ENCODE measurements at places on chromosomes 1 and 21.
A peak's percentile ranks its signal among the peaks of the same experiment; 100 is the strongest.

DNA sequence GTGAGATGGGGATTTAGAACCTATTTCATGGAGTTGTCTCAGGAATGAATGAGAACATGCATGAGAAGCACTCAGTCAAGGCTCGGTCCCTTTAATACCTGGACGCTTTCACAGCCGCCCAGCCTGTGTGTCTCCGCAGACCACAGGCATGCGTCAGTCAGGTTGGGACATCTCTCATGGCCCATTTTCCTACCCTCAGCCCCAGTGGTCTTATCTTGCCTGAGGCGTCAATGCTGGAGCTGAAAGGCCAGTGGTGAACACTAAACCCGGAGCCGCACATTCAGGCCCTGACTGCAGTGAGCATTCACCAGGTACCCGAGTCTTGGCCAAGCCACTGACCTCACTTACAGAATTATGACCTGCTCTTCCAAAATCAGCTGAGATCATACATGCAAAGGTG is 263.2 kb upstream of the RAB4A start:
- DNase-seq: no peak

DNA sequence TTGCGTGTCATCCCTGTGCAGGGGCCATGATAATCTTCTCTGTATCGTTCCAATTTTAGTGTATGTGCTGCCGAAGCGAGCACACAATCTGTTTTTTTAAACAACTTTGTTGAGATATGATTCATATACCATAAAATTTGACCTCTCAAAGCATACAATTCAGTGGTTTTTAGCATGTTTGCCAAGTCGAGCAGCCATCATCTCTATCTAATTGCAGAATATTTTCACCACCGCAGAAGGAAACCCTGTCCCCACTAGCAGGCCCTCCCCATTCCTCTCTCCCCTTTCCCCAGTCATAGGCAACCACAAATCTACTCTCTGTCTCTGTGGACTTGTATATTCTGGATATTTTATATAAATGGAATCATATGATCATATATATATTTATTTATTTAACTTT is 78.7 kb upstream of the TINAGL1 start:
- DNase-seq: no peak

DNA sequence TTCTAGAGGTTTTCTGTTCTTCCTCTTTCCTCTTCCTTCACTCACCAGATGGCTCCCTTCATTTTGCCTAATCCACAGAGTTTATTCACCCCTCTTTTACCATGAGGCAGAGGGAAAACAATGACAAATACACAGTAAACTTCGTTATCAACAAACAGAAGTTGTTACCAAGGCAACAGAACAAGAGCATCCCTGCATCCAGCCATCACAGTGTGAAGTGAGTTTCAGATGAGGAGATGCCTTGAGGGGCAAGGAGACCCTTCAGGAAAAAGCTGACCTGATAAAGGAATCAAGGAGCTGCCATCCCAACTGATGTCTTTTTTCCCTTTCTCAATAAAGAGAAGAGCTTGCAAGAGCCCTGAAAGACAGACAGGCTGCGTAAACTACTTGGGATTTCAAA is 195.3 kb downstream of the BRINP2 start:
- no peak for DNase-seq

DNA sequence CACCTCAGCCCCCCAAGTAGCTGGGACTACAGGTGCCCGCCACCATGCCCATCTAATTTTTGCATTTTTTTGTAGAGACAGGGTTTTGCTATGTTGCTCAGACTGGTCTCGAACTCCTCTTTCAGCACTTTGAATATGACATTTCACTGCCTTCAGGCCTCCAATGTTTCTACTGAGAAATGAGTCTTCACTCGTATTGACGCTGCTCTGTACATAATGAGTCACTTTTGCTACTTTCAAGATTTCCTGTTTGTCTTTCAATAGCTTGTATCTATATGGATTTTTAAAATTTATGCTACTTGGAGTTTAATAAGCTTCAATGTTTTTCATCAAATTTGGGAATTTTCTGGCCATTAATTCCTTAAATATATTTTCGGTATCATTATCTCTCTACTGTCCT is 64.7 kb downstream of the GORAB start:
- no peak for DNase-seq

GRCh38 chr1:61640531-61641530 is 84.1 kb downstream of the TM2D1 start:
- peak; percentile 65 for DNase-seq

GRCh38 chr21:33151941-33152731 is 77.6 kb upstream of the IFNAR2 start:
- DNase-seq: no peak

GRCh38 chr1:233182587-233182986 is 112.9 kb downstream of the PCNX2 start:
- DNase-seq: no peak

GRCh38 chr1:198497326-198498102 is 43.0 kb downstream of the ATP6V1G3 start:
- DNase-seq: no peak

DNA sequence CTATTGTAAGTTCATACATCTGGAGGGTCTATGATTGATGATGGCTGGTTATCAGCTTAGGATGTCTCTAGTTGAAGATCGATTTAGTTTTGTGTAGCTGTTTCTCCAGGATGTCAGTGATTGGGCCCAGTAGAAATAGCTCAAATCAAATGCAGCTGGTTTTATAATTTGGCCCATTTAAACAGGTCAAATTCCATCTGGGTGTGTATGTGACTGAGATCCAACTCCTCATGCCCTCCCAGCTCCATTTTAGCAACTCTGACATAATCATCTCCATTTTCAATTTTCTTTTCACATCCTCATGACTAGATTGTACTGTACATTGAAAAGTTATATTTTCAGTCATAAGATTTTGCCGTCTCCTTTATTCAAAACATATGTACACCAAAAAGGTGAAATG is 99.2 kb downstream of the TPR start:
- DNase-seq: no peak

- no peak for DNase-seq
Observed at GRCh38 chr21:46099476-46099875, 1.6 kb downstream of the COL6A2 start.

- no peak for DNase-seq
Observed at GRCh38 chr1:221430152-221430960, 311.5 kb downstream of the DUSP10 start.

GRCh38 chr1:47751193-47751592 is 246.0 kb downstream of the TRABD2B start:
- DNase-seq: no peak

DNA sequence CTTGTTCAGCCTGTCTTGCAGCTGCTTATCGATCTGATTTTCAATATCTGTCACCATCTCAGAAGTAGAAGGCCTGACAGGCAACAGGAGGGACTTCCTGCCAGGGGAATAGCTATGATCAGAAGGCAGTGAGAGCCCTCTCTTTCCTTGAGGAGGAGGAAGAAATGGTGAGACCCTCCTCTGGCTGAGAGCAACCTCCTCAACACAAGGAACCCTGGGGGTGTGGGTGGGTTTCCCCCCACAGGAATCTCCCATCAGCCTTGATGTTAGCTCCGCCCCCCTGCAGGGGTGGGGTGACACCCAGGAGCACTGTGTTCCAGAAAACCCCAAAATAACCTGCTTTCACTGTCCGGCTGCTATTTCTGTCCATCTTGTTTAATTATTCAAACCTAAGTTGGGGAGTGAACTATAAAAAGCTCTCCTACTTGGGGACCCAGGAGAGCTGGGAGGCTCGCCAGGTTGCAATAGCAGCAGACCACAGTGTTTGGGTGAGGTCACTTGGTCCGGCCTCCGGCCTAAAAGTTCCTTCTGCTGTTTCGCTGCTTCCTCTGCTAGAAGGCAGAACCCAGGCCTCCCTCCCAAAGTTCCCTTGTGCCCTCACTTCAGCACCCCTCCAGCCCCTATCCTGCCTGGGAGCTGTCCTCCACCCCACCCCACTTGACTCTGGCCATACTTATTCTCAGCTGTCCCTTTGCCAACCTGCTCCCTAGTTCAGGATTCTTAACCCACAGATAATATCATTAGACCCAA is 7.8 kb upstream of the MEF2D start:
- no peak for DNase-seq

DNA sequence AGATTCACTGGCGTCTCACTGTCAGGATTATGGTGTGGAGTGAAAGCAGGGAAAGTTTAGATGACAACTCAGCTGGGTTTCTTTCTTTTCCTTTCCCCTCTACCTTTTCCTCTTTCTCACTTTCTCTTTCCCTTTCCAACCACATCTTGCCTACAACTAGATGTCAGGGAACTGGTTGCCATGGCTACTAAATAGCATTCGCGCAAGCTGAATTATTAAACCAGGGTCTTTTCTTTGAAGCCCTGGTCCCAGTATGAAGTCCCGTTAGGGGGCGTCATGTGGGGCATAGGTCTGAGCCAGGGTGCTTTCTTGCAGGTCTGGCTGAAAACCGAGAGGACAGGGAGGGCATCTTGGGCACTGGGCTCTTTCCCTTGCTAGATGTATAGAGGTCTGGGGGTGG is 168.4 kb upstream of the CACNA1E start:
- no peak for DNase-seq

- DNase-seq: no peak
Observed at GRCh38 chr1:101290922-101291561, 54.2 kb downstream of the S1PR1 start.

GRCh38 chr21:19712441-19712840 is 1285.8 kb upstream of the NCAM2 start:
- DNase-seq: no peak

- no peak for DNase-seq
Observed at GRCh38 chr1:47186267-47187185, 3.3 kb downstream of the PDZK1IP1 start.

- DNase-seq: no peak
Observed at GRCh38 chr1:222539951-222540597, 7.8 kb downstream of the HHIPL2 start.

GRCh38 chr21:16195538-16195910 is 465.7 kb downstream of the USP25 start:
- no peak for DNase-seq

DNA sequence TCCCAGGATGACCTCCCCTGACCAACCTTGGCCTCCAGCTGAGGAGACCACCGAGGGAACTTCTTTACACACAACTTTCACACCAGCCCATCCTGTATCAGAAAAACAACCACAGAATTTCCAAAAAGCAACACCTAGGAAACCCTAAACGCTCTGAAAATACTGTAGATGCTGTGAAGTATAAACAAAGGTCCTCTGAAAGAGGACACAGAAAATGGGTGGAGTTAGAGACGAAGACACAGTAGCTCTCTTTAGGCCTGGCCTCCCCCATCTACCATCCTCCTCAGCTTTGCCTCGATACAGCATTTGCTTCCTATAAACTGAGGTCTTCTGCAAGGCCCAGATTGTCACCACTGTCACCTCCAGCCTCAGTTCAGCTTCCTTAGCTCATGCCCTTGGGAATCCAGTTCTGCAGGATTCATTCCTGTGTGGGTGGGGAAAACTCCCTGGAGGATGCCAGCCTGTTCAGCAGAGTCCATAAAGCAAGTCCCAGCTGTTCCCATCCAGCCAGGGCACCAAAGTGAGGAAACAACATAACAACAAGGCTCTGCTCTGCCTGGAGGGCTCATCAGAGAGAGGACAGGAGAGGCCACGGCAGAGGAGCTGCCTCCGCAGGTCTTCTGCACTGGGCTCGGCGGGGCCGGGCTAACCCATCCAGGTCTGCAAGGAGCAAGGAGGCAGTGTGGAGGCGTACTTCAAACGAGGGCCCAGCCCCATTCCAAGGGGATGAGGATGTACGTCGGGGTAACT is 15.0 kb downstream of the PIK3C2B start:
- no peak for DNase-seq

GRCh38 chr1:9263984-9264872 is 28.5 kb upstream of the SPSB1 start:
- no peak for DNase-seq

- DNase-seq: no peak
Observed at GRCh38 chr1:109919303-109919702, 8.7 kb downstream of the CSF1 start.

DNA sequence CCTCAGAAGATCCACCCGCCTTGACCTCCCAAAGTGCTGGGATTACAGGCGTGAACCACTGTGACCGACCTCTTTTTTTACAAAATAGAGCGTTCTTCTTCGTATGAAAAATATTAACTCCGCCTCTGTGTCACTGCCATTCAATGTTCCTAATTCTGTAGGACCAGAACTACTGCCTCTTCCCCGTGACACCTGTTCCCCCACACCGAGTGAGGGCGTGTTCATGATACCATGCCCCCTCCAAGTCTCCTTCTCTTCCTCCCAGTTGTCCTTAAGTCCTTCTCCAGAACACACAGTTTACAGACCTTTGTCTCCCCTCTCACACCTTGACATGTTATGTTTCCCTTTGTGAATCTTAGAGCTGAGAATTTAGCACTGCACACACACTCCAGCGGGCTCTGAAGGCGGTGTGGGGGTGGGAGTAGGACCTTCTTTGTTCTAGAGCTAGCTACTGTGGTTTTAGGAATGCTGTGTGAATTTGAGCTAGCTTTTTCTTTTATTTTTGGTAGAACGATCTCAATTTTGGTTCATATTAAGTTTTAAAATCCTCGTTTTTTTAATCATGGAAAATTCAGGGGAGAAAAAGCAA is 82.4 kb upstream of the LPGAT1 start:
- no peak for DNase-seq

DNA sequence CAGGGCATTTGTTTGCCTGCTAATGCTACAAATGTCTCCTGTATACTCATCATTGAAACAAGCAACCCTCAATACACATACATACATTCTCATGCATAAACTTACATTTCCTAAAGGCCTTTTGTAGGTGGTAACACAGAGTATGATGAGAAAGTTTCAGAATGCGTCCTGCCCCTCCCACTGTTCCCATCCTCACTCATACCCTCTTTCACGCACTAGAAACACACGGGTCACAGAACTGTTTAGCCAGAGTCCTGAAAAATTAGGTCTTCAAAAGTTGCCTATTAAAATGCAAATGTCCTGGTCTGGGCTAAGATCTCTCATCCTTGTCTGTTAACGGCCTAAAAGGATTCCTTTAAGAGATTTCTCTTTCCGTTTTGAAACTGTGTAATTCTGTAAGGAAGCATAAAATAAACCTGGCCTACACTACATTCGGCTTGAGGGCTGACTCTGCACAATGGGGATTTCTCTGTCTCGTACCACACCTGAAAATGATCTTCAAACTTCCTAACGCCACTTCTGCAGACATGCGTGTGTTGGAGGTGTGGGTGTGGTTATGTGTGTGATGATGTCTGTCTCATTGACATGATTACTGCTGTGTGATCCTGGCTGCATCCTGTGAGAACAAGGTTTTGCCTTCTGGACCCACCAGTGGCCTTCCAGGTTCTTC is 5.3 kb upstream of the FCER1A start:
- no peak for DNase-seq

GRCh38 chr1:27835501-27835900 is 4.9 kb downstream of the PPP1R8 start:
- no peak for DNase-seq

- DNase-seq: no peak
Observed at GRCh38 chr21:40505681-40506080, 341.3 kb downstream of the DSCAM start.

GRCh38 chr1:74363220-74363619 is 128.0 kb downstream of the TNNI3K start:
- peak; percentile 62 for DNase-seq

GRCh38 chr1:37020653-37021277 is 13.6 kb downstream of the GRIK3 start:
- DNase-seq: no peak

Data from DMS79 (cell line).